Glutamatergic neuron (in vitro differentiated cells): ENCODE measurements at places on chromosomes 11 and 22.

DNA sequence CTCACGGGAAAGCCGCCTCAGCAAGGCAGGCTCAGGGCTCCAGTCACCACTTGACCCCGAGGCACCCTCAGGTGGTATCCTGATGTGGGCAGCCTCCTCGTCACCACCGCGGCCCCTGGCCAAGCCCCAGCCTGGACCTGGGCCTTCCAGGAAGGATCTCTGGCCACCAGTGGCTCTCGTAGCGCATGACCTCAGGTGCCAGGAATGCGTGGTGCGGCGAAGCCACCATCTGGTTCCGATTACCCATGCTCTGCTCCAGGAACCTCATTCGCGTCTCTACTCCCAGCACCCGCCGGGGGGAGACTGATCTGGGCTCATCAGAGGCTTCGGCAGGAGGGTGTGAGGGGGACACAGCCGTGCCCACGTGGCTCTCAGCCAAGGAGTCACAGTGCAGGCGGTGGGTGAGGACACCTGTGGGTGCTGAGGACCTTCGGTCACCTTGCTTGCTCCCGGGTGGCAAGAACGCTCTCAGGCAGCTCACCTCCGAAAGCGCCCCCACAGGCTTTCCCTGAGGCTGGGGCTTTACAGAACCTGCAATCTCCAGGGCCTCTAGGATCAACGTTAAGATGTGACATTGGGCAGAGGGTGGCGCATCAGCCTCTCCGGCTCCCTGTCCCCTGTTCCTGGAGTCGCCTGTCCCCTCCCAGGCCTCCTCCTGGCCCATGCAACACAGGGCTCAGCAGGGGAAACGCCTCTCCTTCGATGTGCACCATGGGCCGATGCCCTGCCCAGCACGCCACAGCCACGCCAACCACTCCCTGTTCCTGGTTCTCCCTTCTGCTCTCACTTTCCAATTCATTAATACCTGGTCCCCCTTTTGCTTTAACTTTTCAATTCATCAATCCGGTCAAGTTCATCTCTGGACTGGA lies 39.0 kb downstream of the TBX1 start:
- no peak overlapping the region for H3K4me3 ChIP-seq
- H3K4me1 ChIP-seq: peaks cover 22% of the 10 kb centered on the region
- peaks cover 4% of the 10 kb centered on the region for H3K27me3 ChIP-seq

DNA sequence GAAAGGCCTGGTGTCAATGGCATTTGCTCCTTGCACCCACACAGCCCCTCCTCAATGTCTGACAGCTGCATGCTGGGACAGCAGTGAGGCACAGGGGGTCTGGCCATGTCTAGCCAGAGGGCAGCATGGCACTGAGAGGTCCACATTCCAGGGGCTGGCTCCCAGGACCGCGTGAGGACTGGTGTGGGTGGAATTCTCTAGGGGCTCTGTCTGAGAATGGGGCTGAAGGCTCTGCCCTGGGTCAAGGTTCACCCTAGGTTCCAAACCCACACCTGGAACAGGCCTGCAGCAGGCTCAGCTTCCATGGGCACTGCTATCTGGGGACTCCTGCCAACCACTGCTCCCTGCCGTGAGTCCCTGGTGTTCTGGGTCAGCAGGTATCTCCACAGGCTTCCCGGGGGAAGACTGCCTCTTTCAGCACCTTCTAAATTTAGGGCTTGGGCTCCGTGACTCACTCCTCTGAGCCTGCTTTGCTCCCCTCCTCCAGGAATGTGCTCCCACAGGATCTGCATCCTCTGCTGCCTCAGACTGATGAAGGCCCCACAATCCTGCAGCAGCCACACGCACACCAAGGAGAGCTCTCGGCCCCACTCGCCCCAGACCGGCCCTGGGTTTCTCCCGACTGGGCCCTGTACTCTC lies 4.2 kb downstream of the STARD10 start:
- H3K36me3 ChIP-seq: no peaks in the 10 kb centered on the region
- no peak overlapping the region for H3K27ac ChIP-seq
- no peak overlapping the region for H3K4me3 ChIP-seq

DNA sequence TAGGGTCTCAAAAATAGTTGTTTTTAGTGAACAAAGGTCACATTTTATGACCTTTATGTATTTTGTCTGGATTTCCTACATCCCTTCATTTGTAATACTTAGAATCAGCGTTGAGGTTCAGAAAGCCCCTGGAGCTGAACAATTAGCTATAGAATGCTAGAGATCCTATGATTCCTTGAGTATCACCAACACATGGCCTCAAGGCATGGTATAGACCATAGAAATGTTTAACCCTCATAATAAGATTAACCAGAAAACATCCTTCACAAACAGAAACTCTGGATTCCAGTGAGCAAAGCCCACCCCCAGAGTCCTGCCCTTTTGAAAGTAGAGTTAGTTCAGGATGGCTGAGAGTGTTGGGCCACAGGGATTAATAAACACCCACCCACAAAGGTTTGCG lies 77.3 kb downstream of the CYB5R2 start:
- no peaks in the 10 kb centered on the region for H3K36me3 ChIP-seq
- no peak overlapping the region for H3K27ac ChIP-seq
- no peak for DNase-seq
- peaks cover 3% of the 10 kb centered on the region for H3K27me3 ChIP-seq

DNA sequence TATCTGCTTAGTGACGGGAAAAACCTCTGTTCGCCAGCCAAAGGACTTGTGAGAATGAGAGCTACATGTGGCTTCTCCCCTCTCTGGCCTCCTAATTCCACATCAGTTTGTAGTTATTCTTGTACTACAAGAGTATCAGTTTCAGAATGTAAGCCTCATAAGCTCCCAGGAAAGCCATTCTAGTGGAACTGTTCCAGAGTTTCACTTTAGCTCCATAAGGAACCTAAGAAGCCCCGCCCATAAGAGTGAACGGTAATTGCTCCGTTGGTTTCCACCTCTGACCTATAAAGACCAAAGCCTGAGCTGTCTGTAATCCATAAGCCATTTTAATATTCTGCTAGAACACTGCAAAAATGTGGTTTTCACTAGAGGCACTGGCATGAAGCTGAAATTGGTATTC lies 53.0 kb downstream of the SIK3 start:
- no peaks in the 10 kb centered on the region for H3K27me3 ChIP-seq
- no peak overlapping the region for H3K27ac ChIP-seq
- DNase-seq: no peak

DNA sequence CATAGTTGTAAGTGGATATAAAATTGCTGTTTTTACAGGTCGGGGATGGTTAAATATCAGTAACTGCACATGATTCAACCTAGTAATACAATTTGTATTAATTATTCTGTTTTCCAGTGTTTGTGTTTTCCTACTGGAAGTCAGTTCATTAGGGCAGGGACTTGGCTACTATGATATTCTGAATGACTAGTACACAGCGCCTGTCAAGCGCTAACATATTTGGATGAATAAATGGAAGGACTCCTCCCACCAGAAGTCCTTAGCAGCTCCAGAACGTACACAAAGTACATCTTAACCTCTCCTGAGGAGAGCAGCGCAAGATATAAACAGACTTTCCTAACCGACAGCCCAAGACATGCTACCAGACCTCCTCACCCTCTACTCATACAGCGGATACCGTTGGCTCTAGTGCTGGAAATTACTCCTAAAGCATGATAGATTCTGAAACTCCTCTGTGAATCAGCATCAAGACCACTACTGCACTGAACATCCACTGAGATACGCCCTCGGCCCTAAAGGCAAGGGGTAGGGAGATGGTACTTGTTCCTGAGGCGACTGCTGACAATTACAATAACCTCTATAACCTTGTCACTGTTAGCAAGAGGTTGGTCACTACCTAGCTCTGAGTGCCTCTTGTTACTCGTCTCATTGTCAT lies 79.1 kb downstream of the RDX start:
- DNase-seq: no peak
- peaks cover 12% of the 10 kb centered on the region for H3K36me3 ChIP-seq
- H3K4me3 ChIP-seq: no peak overlapping the region
- peak overlapping the region; percentile 78 for H3K27ac ChIP-seq
- H3K4me1 ChIP-seq: peaks cover 7% of the 10 kb centered on the region

DNA sequence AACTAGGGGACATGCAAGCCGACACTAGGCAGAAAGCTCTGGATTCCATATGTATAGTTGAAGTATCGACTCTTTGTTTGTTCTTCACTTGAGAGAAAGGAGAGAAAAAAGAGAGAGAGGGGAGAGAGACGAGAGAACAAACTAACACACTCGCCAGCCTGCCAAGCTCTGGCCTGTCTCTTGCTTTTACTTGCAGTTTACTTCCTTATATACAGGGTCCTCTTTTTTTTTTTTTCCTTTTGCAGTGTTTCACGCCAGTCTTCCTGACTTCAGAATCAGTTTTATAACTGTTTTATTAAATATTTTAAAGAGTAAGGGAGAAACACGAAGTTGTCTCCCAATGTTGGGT lies 19.9 kb downstream of the TEAD1 start:
- peaks cover 5% of the 10 kb centered on the region for H3K27me3 ChIP-seq
- H3K4me1 ChIP-seq: peaks cover 53% of the 10 kb centered on the region
- DNase-seq: no peak

DNA sequence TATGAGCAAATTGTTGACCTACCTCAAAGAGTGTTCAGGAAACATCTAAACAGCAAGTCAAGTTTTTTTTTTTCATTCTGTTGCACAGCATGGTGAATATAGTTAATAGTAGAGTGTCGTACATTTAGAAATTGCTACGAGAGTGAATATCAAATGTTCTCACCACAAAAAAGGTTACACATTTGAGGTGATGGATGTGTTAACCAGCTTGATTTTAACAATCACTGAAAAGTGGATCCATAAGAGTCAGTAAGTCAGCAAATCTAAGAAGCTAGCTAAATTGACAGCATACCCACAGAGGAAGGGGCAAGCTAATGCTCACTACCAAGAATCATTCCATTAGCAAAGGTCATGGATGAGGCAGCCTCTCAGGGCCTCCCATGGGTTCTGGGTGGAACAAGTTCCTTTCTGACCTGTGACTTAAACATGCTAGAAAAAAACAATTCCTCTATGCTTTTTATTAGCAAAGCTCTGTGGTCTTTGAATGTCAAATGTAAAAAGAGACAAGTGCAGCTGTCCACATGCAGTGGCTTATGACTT lies 235.4 kb upstream of the CCDC179 start:
- H3K27me3 ChIP-seq: no peaks in the 10 kb centered on the region
- H3K4me3 ChIP-seq: no peak overlapping the region
- no peaks in the 10 kb centered on the region for H3K36me3 ChIP-seq
- H3K27ac ChIP-seq: no peak overlapping the region
- no peak for DNase-seq
- no peaks in the 10 kb centered on the region for H3K4me1 ChIP-seq

DNA sequence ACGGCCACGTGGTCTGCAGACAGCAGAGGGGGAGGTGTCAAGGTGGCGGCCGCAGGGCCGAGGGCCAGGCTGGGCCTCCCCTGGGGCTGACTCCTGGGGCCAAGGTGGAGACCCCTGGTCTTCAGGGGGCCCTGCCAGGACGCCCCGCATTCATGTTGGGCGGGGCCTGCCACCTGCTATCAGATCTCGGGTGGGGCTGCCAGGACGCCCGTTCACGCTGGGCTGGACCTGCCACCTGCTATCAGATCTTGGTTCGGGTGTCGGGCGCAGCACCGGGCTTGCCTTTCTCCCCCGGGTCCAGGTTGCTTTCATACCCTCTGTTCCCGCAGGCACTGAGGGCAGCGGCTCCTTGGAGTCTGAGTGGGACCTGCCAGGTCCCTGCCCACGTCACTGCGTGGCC lies 16.1 kb upstream of the MAPK11 start:
- no peaks in the 10 kb centered on the region for H3K4me1 ChIP-seq
- no peak overlapping the region for H3K27ac ChIP-seq
- no peaks in the 10 kb centered on the region for H3K27me3 ChIP-seq
- DNase-seq: no peak

GRCh38 chr11:89015614-89016013 lies 50.2 kb downstream of the GRM5 start:
- no peaks in the 10 kb centered on the region for H3K27me3 ChIP-seq
- DNase-seq: no peak
- H3K4me3 ChIP-seq: no peak overlapping the region
- H3K27ac ChIP-seq: no peak overlapping the region
- no peaks in the 10 kb centered on the region for H3K4me1 ChIP-seq
- no peaks in the 10 kb centered on the region for H3K36me3 ChIP-seq

- DNase-seq: no peak
- peaks cover 8% of the 10 kb centered on the region for H3K27me3 ChIP-seq
- no peak overlapping the region for H3K4me3 ChIP-seq
- no peak overlapping the region for H3K27ac ChIP-seq
- peaks cover 5% of the 10 kb centered on the region for H3K36me3 ChIP-seq
Observed at GRCh38 chr11:73629907-73630306, 16.5 kb upstream of the PLEKHB1 start.
